ENCODE measurements at places on chromosomes 1 and 21. TPM values are rescaled to one million over a fixed set of nuclear protein-coding genes. Genes with fewer than 3 reads are reported as not detected.

- DNase-seq = no peak
These were observed 77.3 kb upstream of the ARID1A start for GRCh38 chr1:26618561-26618960.

FAM131C gene
- total RNA-seq = 0.66 TPM

DNA sequence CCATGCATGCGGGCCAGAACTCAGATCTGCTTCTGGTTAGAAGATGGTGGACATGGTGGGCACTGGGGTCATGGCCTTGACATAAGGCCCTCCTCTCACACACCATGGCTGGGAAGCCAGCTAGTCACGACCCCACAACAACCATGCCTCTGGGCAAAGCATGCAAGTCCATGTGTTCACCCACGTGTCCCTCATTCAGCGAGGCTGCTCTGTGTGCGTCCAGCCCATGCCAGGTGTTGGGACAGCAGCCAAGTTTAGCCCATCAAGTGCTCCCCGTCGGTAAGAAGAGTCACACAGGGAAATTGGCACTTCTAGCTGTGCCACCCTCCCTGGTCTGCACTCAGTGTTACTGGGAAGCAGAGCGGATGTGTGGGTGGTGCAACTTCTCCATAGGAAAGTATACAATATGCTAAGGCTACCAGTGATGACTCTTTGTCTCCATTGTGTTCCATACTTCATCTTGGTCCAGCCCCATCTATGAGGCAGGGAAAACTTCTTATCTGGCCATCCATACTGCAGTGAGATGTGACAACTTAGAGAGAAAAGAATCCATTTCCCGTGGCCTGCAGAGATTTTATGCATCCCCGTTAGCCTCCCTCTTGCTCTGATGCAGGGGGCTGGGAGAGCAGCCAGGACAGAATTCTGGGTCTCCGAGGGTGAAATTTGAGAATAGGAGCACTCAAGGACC, 198.0 kb downstream of the GRIK3 start:
- DNase-seq = no peak

S100B gene
- total RNA-seq = not detected

GRCh38 chr1:153963030-153963849, at the start of gene SLC39A1:
SLC39A1 (minus strand) TSS chr1:153963537; CDS start chr1:153962715, 822 bp downstream.
- peak; percentile 100 for DNase-seq

DNA sequence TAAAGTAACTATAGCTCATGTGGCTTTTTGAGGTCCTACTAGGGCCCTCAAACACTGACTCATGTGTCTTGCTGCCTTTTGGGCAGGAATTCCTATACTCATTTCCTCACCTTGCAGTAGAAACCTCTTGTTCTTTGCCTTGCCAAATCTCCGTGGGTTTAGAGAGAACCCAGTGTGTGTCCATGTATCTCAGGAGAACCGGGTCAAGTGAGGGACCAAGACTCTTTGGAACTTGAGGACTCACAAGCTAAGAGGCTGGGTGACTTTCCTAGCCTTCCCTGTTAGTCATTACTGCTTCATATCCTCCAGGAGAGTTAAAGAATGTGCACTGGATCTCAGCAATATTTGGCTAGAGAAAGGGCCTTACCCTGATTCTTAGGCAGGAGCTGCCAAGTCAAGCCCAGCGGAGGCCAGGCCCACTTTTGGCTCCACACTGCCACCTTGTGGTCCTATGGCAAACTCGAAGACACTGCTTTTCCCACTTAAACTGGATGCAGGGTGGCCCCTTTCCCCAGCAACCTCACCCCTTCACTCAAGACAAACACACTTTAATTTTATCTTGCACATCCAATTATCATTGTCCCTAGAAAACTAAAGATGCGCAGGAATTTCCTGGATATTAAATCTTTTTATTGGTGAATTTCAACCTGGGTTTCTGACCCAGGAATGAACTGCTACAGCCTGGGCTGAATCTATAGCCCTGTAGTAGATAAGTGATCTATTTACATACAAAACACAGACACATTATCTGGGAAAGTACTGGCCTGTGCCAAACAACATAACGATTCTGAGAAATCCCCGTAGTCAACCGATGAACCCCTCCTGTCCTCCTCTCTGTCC, 10.6 kb downstream of the AVPR1B start:
- peak; percentile 94 for DNase-seq

DNA sequence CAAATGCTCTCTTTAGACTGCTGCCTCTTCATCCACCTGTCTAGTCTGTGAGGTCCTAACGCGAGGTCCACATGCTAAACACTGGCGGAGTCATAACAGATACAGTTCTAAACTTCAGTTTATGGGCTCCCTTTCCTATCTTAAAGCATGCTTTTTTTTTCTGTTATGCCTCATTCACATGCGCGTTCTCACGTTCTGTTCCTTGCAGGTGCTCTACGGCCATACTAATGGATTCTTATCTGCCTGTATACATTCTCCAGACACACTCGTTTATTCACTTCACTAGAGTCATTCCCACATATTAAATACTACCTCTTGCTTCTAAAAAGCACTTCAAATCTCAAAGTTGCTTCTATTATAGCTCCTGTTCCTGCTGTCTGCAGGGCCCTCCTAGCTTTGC, 38.7 kb downstream of the PHC2 start:
- no peak for DNase-seq

DNA sequence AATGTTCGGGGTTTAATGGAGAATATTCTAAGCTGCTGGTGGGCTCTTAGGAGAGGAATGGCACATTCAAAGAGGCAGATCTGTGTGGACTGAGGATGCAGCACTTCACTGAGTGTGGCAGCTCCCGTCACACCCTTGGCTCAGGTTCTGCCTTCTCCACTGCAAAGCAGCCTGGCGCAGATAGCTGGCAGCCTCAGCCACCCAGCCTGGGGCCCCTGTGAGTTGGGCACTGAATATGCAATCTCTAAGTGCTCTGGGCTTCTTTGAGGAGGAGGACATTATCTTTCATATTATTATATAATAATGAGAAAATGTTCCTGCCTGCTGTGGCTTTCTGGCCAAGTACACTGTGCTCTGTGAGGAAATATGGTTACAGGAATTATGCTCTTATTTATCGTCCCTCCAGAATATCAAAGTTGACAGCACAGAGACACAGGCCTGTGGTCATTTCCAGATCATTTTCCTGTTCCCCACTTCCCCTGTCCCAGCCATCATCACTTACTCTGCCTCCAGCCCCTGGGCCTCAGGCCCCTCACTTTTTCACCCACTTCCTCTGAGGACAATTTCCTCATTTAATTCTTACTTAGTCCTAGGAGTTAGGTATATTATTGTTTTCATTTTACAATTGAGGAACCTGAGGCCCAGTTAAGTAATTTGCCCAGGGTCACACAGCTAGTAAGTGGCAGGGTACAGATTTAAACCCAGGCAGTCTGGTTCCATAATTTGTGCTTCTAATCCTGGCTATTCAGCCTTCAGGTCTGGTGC, 53.6 kb downstream of the MAB21L3 start:
- DNase-seq = peak; percentile 24

ITLN1 gene
- 0.51 TPM for total RNA-seq

DNA sequence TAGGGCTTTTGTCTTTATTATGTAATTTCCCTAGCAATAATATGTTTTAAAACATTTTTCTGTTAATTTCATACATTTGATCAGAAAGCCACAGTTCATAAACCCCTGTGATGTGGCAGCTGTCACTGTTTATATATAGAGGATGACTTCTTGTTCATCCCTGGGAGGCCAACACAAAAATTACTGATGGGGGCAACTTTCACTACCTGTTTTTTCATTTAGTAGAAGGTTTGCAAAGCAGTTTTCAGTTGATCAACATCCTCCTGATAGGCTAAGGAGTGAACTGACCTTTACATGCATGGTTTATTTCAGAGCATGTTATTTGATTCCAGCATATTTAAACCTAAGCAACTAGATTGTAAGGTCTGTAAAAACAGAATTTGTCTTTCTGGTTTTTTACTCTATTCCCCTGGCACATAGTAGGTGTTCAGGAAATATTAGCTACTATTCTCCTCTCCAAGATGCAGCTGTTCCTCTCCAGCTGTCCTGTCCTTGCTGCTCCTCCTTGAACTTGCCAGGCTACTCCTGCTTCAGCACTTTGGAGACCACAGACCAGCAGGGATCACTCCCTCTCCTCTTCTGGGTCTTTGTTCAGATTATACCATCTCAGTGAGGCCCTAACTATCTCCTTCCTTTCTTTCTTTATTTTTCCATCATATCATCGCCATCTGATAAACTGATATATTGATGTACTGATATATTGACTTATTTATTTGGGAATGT, 54.7 kb downstream of the ROR1 start:
- DNase-seq = no peak

PDPN gene
- total RNA-seq = 29.9 TPM

DNA sequence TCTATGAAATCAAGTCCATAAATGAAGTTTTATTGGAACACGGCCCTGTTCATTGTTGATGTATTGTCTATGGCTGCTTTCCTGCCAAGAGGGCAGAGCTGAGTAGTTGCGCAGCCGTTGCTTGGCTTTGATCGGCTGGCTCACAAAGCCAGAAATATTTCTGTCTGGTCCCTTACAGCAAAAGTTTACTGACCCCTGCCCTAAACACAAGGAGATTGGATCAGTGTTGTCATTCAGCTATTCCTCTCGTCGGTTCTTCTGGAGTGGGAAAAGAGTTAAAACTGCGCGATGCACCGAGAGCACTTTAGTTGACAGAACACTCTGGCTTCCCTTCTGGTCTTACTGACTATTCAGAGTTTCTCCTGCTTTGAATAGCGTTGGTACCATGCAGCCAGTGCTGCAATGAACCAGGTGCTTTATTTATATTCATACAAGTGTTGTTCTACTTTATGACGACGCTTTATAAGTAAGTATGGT, 868 bp downstream of the ZBTB40 start:
- peak; percentile 64 for DNase-seq

DNA sequence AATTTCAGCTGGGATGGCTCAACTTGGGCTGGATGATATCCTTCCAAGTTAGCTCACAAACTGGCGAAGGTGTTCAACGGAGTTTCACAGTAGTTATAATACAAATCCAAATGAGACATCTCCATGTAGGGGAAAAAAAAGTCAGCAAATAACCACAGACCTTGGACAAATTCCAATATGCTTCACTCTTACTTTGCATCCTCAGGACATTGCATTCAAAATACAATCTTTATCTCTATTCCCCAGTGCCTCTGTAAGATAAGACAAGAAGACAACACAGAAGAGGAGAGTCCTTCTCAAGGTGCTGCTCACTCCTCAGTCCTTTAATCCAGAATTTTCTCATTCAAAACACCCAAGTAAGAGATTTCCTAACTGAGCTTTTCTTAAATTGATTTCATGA, 1797.7 kb downstream of the MRPL39 start:
- DNase-seq = no peak

C4BPB gene
- not detected for total RNA-seq

GRCh38 chr1:46517932-46518498, 28.4 kb downstream of the DMBX1 start:
- peak; percentile 49 for DNase-seq

EPHA10 gene
- 0.25 TPM for total RNA-seq

DNA sequence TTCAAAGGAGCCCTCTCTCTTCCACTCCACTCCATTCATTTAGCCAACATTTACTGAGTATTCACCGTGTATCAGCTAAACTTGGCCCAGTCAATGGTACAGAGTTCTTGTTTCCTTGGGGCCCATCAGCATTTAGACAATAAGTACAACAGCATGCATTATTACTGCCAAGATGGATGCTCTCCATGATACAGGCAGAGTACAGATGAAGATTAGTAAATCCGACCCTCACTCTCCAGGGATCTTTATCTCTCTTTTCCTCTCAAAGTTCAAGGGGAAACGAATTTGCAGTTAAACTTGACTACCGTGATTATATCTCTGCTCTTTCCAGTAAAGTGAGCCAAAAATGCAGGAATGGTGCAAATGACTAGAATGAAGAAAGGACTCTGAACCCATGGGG, 184.6 kb upstream of the DUSP10 start:
- no peak for DNase-seq

EPHB2 gene
- 50.7 TPM for total RNA-seq

DNA sequence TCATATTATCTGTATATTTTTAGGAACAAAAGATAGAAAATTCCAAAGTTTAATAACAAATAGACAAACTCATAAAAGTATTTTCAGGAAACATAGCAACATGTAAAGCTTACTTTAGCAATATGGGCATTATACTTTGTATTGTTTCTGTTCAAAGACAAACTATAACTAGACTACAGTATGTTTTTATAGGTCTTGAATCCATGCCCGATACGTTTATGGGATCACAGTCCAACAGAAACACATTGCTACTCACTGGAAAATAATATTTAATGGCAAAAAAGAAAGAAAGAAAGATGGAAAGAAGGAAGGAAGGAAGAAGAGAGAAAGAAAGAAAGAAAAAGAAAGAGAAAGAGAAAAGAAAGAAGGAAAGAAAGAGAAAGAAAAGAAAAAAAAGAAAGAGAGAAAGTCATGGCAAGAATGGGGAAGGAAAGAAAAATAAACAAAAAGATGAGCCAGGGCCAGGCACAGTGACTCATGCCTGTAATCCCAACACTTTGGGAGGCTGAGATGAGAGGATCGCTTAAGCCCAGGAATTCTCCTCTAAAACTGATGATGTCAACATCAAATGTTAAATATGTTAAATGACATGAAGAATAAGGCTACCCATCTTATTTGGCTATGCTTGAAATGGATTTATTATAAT, 32.7 kb downstream of the TM2D1 start:
- no peak for DNase-seq

DNA sequence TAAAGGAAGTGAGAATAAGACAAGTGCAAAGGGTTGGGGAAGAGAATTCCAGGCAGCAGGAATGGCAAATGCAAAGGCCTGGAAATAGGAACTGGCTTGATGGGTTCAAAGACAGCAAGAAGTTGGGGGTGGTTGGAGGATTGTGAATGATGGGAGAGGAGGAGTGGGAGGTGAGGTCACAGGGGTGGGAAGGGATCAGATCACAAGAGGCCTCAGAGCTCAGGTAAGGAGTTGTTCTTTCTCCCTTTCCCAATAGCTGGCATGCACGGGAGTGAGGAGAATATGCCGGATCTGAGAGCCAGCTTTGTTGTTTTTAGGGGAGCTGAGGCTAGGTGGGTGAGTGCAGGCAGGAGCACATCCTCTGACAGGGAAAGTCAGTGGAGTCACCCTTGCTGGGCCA, 94.0 kb upstream of the RAB3GAP2 start:
- DNase-seq = no peak

CSMD2 gene
- 2.1 TPM for total RNA-seq

CD1D gene
- total RNA-seq = 1.7 TPM

DNA sequence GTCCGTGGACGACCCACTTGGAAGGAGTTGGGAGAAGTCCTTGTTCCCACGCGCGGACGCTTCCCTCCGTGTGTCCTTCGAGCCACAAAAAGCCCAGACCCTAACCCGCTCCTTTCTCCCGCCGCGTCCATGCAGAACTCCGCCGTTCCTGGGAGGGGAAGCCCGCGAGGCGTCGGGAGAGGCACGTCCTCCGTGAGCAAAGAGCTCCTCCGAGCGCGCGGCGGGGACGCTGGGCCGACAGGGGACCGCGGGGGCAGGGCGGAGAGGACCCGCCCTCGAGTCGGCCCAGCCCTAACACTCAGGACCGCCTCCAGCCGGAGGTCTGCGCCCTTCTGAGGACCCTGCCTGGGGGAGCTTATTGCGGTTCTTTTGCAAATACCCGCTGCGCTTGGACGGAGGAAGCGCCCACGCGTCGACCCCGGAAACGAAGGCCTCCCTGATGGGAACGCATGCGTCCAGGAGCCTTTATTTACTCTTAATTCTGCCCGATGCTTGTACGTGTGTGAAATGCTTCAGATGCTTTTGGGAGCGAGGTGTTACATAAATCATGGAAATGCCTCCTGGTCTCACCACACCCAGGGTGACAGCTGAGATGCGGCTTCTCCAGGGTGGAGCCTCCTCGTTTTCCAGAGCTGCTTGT, 32.4 kb downstream of the PRMT2 start:
- DNase-seq = peak; percentile 85

- DNase-seq = no peak
These were observed 153.0 kb downstream of the HLX start for GRCh38 chr1:221032204-221032585.

Data from endodermal cell (in vitro differentiated cells).